ENCODE measurements at places on chromosomes 3 and 15.

GRCh38 chr3:151430821-151431484, 29.9 kb downstream of the IGSF10 start:
- DNase-seq = no peak

GRCh38 chr3:4358273-4358672, 55.1 kb downstream of the SETMAR start:
- DNase-seq = no peak

DNA sequence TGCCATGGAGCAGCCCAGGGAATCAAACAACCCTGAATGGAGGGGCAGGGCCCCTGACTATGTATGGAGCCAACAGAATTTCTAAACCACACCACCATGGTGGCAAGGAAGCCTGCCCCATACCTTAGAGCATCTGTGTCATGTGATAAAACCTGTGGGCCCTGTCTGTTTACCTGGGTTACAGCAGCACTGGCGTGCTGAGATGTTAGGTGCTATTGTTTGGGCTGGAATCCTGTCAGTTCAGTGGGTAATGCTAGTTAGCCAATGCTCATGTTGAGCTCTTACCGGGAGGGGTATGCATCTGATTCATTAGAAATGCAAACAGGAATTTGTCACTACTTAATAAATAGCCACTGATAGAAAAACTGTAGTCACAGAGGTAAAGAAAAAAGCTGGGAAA, 63.5 kb upstream of the ETV5 start:
- no peak for DNase-seq

- no peak for DNase-seq
Measured at GRCh38 chr3:143128227-143128955, 8.8 kb downstream of the CHST2 start.

- DNase-seq = no peak
Measured at GRCh38 chr15:86006546-86006945, 73.1 kb upstream of the AGBL1 start.

- DNase-seq = no peak
Measured at GRCh38 chr3:52321481-52321880, 5.4 kb downstream of the DNAH1 start.

DNA sequence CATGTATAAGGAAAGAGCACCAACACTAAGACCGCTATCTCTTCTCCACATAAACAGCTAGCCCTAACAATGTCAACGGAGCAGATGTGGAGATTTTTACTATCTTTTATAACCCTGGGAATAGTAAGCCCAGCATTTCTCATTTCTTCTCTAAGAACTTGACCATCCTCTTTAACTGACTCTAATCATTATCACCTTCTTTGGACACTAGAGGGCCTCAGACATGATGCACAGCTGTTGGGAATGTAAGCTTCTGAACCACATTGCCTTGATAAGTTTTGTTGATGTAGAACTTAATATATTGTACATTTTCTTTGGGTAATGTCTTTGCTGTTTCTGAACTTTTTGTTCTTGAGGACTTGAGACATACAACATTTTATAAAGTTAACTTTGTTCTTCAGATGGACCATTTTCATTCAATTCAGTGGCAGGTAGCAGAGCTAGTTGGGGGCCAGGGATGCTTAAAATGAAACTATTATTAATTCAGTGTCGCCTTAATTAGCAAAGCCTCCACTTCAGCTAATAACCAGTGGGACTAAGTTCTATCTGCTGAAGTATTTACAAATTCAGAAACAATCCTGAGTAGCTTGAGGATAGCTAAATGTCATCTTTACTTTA, 9.6 kb upstream of the TAGLN3 start:
- DNase-seq = no peak

- DNase-seq = no peak
Measured at GRCh38 chr3:4125576-4125975, 177.6 kb upstream of the SETMAR start.

- no peak for DNase-seq
Measured at GRCh38 chr3:156620901-156621300, 53.5 kb upstream of the TIPARP start.

GRCh38 chr3:97823046-97824004, 1.5 kb downstream of the CRYBG3 start:
- no peak for DNase-seq

DNA sequence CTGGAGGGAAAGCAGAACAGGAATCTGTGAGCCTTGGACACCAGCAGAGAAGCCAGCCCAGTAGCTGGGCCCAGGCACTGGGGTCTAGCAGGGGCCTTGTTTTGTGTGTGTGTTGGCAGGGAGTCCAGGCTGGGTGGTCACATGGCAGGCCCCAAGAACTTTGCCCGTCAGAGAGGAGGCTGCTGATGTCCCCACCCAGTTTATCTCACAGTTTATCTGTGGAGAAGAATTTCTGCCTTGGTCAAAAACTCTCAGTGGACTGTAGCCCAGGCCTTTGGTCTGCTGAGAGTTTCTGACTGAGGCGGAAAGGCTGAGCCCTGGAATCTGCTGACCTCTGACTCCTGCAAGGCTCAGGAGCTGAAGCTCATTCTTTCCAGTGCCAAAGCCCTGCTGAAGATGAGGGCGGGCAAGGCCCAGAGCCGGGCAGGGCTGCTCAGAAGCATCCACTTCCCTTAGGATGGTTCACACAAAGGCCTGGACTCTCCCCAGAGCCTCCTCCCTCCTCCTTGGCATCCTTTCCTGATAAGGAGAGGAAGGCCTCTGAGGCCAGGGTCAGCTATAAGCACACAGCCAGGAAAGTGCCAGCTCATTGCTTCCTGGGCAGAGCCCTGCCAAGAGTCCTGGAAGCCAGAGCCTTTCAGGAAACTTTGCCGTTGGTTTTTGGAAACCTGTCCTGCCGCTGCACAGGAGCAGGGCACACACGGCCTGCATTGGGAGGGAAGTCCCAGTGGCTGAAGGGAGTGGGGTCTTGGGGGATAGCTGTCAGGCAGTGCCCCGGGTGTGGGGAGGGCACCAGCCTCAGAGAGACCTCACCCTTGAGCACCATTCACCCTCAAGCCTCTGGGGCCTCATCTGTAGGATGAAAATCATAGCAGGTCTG, 37.2 kb upstream of the SLCO2A1 start:
- no peak for DNase-seq

DNA sequence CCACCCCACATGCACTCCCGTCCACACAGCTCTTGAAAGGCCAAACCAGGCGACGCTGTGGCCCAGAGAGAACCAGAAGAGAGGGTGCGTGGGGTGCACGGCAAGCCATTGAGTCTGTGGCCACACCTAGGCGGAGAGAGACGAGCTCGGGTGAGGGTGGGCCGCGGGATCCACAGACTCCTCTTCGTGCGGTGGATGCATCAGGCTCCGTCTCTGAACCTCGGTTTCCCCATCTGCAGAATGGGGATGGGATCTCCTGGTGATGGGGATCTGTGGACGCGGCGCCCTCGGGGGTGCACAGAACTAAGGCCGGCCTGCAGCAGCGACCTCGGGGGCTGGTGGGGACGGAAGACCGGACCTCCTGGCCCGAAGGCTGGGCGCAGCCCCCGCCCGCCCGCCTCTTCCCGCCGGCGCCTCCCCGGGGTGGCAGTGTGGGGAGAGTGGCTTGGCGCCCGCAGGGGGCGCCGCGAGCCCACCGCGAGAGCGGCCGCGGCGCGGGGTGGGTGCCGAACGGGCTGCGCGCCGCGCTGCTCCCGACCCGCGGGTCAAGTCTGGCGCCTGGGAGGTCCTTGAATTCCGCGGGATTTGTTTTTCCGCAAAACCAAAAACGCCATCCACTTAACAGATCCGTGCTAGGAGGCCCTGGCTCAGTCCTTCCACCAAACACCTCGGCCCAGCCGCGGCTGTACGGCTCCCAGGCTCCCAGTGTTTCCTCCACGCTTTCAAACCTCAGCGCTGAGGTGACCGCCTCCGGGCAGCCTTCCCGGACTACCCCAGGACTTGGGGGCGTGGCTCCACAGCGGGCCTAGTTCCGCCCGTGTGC, 13.2 kb upstream of the ADPGK start:
- no peak for DNase-seq

DNA sequence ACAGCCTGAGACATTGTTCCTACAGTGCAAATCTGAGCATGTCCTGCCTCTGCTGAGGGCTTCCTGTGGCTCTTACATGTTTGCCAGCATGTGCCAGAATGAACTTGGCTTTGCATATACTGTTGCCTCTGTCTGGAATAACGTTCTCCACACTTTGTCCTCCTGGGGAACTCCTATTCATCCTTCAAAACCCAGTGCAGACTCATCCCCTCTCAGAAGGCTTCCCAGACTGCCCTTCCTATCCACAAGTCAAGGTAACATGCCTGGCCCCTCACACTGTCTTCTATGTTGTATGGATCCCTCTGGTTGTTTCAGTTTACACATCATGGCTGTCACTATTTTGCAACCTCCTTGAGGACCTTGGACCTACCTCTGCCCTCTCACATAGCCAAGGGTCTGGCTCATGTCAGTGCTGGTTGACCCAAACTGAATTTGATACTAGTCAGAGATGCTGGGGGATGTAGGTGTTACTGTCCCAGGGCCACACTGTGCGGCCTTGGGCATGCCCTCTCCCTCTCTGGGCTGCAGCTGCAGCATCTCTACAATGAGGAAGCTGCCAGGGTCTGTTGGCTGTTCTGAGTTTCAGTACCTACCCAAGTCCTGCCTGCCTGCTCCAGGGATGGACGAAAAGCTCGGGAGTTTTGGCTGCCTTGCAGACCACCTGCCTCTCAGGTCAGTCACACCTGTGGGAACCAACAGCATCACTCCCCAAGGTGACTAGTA, 29.0 kb upstream of the TSPAN3 start:
- no peak for DNase-seq

DNA sequence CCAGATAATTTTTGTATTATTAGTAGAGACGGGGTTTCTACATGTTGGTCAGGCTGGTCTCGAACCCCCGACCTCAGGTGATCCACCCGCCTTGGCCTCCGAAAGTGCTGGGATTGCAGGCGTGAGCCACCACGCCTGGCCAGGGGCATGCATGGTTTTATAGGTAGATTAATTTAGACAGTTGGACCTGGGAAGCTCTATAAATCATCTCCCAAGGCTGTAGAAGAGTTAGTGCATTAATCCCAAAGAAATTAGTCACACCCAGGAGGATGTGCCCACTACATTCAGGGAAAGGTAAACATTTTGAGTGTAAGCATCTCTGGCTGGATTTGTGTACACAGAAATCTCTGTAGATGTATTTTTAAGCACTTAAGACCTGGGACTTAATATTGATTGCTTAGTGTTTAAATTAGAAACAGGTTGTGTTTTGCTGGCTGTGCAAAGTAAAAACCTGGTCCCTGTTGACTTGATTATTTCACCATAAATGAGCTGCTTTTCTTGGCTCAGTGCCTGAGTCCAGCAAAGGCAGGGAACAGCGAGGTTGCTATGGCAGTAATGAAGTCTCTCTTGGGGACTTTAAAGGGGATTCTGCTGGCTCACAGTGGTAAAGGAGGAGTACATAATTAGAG, 19.2 kb downstream of the EXOSC7 start:
- no peak for DNase-seq

DNA sequence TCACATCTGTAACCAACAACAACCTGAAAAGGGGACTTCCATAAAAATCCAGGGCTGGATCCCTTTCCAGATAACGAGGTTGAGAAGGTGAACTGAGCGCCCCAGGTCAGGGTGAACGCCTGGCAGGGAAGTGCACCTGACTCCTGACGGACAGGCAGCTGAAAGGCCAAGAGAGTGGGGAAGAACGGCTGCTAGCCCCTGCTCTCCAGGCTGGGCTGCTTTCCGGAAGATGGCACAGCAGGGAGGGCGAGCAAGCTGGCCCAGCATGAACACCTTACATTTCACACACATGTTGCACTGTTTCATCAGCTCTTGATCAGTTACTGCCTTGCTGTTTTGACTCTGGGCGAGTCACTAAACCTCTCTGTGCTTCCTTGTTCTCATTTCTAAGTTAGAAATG, 127.2 kb upstream of the IQSEC1 start:
- DNase-seq = no peak

DNA sequence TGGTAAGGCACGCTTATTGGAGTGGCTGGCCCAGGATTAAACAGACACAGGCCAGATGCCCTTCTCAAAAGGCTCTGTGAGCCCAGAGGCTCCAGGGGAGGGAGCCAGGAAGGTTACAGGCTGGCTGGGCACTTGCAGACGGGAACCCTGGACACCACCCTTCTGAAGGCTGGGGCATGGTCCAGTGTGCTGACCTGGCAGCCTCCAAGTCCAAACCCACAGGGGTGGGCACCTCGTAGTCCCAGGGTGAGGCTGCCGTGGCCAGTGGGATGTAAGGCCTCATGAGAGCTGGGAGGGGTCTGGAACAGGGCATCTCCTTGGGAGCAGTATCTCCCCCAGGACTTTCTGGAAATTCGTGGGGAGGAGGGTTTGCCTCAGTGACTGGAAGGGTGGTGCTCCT, 19.6 kb downstream of the EFCC1 start:
- no peak for DNase-seq

DNA sequence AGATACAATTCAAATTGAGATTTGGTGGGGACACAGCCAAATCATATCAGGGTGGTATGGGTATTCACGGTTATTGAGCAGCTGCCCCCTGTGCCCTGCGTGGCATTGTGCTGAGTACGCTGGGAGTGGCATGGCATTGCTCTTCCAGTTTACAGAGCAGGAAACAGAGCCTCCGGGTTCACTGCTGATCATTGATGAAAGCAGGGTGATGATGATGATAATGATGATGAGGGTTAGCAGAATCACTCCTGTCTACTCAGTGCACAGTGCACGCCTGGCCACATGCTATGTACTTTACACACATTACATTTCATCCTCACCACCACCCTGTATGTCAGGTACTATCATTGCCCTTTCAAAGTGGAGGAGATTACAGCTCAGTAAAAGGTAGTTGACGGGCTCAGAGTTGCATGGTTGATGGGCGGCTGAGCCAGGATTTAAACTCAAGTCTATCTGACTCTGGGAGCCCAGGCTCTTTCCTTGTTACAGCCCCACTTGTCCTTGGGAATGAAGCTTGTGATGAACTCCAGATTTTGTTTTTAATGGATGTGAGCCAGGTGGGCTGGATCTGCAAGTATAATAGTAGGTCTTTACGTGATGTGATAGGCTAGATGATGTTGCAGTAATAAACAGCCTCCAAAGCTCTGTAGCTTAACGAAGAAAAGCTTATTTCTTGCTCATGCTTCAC, 87.6 kb upstream of the MYZAP start:
- DNase-seq = no peak

DNA sequence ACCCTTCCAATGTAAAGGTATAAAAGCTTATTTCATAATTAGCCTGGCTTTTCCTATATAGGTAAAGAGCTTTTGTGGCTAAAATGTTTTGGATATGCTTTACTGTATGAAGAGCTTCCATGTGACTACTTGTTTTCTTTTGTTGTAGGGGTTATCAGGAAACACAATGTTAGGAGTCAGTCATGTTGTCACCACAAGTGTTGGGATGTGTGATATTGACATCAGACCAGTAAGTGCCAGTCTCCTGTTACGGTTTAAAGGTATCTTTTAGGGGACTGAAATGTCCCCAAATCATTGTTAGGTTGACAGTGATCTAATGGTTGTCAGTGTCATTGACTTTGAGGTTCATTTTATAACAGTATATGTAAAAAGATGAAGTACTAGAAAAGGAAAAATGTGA, 18.3 kb downstream of the ACTL6A start:
- DNase-seq = no peak

GRCh38 chr15:98134905-98135304, 174.4 kb downstream of the ARRDC4 start:
- DNase-seq = no peak

GRCh38 chr3:116824208-116824607, 114.6 kb downstream of the TUSC7 start:
- DNase-seq = no peak

- DNase-seq = peak; percentile 33
Measured at GRCh38 chr3:32401556-32402081, 10.0 kb downstream of the CMTM7 start.
